ENCODE measurements at places on chromosomes 1 and 21. TPM values are rescaled to one million over a fixed set of nuclear protein-coding genes. Genes with fewer than 3 reads are reported as not detected.

DNA sequence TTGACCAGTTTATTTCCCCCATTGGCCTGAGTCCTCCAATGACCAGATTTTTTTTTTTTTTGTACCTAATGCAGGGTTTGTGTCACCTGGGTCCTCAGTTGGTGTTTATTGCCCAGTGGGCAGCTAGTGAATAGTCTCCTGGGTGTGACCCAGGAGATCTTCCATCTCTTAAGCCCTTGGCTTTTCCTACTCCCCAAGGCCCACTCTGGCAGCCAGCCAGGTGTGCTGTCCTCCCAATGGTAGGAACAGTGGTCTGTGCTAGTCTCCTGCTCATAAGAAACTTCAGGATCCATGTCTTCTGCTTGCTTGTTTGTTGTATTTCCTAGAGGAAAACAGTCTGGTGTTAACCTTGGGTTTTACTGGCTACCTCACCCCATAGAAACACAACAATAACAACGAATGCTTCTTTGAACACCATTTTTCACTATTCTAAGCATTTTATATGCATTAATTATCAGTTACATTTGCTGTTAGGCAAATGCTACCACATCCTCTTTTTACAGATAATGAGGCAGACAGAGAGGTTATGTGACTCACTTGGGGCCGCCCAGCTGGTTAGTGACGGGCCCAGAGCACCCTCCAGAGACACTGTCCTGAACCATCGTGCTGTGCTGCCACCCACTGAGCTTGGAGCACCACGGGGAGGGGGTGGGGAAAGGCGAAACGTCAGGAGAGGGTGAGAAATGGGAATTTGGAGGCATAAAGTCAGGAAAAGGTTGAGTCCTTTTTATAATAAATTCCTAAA, 107.5 kb downstream of the HIVEP3 start:
- DNase-seq = peak; percentile 88

- no peak for DNase-seq
Observed at GRCh38 chr1:219687779-219688178, 74.9 kb upstream of the ZC3H11B start.

CLCA2 gene
- total RNA-seq = not detected

RCOR3 gene
- total RNA-seq = 24.0 TPM

DNA sequence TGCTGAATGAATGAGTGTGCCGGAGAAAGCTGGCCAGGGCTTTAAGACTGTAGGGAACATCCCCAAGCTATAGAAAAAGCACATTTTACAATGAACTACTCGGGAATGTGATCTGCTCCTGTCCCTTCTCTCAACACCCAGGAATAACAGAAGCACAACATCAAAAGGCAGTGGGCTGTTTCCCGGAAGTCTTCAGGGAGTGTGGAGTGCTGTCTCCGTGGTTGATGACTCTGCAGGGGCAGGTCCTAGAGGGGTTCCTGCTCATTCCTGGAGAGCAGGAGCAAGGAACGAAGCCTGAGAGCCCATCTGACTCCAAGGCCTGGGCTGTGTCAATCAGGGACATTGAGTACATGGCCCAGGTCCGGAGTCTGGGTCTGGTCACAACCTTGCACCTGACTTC, 4.9 kb upstream of the IL22RA1 start:
- no peak for DNase-seq

- DNase-seq = no peak
Observed at GRCh38 chr1:83741770-83742169, 257.2 kb downstream of the TTLL7 start.

STMN1 gene
- total RNA-seq = 396 TPM

- DNase-seq = no peak
Observed at GRCh38 chr1:222606757-222607156, 11.1 kb upstream of the MIA3 start.
